CD4-positive, alpha-beta T cell treated with Interleukin-1 beta for 1 hour (primary cell): ENCODE measurements at places on chromosomes 3 and 15.

- no peak for DNase-seq
Observed at GRCh38 chr15:31869686-31870307, 160.5 kb upstream of the CHRNA7 start.

- DNase-seq, result no peak
Observed at GRCh38 chr15:88896333-88897033, 1.1 kb upstream of the HAPLN3 start.

DNA sequence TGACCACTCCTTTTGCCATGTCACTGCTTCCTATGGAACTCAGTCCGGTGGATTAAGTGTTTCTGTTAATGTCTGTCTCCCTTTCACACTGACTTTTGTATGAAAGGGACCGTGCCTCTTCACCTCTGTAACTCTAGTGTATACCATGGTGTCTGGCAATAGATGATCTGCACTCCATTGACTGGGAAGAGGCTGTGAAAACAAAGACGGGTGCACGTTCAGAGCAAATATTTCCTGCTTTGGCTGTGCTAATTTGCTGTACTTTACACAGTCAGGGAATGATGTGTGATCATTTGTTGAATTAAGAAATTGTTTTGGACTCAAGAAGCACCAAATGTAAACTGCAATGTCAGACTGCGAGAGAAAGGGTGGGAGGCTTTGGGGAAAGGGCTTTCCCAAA lies 315.2 kb downstream of the RORA start:
- DNase-seq, result no peak

DNA sequence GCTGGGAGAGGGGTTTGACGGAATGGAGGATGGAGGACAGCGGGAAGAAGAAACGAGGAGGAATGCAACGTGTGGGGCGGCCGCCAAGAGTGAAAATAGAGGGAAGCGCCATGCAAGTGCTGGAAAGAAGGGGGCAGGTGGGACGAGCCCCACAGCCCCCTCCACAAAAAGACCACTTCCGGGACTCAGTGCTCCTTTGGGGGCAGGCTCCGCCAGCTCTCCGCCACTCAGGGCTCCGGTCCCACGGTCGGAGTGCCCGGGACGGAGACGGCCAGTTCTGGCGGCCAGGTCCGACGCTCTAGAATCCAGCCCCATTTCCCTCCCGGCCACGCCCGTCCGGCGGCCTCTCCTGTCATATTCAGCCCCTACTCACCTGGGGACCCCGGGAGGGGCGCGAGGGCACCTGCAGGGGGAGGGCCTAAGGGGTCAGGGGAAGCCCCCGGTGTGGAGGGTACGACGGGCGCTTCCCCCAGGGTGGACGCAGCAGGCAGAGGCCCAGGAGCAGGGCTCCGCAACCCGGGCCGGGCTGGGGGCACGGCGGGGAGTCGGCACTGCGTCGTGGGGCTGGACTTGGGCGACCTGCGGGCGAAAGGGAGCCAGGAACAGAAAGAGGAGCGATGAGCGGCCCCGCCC lies 25.5 kb upstream of the CSPG4 start:
- no peak for DNase-seq

DNA sequence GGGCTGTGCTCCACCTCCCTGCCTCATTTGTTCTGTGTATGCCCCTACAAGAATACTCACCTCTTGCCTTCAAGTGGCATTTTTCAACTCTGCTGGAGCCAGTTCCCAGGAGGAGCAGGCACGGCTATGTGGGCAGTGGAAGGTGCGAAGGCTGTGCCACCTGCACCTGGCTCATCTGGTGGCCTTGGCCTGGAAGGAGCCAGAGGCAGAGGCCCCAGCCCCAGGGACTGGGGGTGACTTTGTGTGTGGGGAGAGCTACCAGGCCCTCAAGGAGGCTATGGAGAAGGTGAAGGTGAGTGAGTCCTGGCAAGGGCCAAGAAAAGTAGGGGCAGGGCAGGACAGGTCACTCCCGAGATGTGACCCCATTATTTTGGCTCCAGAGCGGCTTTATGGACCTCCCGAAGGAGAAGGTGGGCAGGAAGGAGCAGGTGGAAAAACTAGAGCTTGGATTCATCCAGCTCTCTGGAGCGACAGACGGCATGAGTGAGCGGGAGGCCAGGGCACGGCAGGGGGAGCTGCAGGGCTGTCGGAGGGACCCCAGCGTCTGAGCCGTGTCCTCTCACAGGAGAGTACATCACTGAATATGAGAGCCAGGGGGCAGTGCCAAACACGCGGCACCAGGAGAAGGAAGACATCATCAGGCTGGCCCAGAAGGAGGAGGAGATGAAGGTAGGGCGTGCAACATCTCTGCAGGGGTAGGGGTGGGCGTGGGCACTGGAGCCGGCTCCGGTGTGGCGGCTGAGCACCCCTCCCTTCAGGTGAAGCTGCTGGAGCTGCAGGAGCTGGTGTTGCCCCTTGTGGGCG lies 57.3 kb upstream of the UBE2Q2 start:
- DNase-seq, result no peak

DNA sequence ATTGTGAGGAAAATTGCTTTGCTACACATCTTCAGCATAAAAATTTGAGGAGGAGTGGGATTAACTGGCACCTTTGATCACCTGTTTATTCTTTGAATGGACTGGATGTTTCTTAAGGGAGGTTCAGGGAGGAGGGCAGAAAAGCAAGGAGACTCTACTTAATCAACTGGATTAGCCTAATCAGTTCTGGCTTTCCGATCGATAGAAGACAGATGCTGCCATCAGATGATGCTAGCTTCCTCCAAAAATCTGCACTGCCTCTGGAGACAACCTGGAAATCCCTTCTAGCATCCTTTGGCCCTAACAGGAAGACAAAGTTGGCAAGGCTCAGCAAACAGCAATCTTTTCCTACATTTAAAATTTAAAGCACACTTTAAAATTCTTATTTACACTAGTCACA lies 197.8 kb downstream of the EBLN2 start:
- DNase-seq, result no peak

DNA sequence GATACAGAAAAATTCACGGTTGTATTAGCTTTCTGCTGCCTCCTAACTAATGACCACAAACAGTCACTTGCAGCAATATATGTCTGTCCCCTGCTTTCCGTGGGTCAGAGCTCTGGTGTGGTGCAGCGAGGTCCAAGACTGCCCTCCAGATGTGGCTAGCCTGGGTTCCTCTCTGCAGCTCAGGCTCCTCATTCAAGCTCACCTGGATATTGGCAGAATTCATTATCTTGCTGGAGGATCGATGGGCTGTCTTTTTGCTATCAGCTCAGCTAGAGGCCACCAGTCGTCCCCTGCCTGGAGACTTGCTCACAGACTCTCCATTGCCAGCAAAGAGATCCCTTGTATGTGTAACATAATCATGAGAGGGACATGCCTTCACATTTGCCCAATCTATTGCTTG lies 12.8 kb upstream of the PLXNA1 start:
- DNase-seq, result no peak

DNA sequence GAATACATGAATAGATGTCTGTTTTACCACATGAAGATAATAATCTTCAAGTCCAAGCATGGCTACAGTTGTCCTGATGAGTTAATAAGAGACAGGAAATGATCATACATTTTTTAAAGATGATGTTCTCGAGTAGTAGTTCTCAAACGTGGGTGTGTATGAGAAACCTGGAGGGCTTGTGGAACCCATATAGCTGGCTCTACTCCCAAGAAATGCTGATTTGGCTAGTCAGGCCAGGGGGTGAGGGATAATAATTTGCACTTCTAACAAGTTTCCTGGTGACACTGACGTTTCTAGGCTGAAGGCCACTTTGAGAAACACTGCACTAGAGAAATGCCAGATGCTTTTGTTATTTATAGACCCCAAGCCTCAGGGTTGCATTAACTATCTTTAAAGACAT lies 37.0 kb downstream of the ROPN1B start:
- no peak for DNase-seq

- DNase-seq, result peak; percentile 6
Observed at GRCh38 chr15:64681424-64682024, 93.9 kb downstream of the RBPMS2 start.

DNA sequence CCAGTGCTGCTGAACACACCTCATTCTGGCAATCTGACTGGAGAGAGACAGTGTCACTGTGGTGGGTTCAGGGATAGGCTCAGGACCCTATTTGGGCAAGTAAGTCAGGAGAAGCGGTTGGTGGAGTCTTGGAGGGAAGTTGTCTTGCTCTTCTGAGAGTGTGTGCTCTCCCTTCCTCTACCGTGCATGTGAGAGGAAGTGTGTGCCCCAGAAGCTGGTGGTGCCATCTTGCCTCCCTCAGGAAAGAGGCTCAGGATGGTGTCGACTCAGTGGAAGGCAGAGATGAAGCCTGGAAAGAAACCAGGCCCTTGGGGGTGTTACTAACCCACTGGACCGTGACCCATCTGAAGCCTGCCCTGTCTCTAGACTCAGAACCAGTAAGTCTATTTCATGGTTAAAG lies 6.8 kb upstream of the RARRES1 start:
- no peak for DNase-seq

DNA sequence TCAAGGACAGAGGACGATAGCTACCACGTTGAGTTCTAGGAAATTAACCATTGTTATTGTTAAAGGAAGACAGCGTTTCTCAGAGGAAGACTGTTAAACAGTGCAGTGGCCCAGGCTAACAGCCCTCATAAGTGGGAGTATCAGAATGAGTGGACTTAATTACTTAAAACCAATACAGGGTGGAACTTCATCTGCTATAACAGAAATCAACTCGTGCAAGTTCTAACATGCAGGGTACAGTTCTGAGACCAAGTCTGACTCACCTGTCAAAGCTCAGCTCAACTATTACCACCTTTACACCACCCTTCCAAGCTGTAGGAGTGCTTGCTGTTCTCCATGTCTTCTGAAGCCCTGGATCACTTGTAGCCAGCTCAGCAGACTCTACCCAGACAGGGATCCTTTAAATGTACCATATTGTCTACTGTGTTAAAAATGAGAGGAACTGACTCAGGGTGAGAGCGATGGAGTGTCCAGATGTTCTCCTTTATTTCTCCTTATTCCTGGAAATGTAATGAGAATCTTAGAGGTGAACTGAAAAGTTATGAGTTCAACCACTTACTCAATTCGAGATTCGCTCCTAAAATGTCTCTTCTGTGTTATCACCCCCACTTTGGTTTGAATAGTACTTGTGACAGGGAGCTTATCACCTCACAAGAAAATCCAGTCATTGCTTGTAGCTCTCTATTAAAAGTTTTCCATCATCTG lies 26.5 kb downstream of the CD86 start:
- DNase-seq, result no peak

- no peak for DNase-seq
Observed at GRCh38 chr3:124984754-124985153, 50.2 kb upstream of the MUC13 start.

DNA sequence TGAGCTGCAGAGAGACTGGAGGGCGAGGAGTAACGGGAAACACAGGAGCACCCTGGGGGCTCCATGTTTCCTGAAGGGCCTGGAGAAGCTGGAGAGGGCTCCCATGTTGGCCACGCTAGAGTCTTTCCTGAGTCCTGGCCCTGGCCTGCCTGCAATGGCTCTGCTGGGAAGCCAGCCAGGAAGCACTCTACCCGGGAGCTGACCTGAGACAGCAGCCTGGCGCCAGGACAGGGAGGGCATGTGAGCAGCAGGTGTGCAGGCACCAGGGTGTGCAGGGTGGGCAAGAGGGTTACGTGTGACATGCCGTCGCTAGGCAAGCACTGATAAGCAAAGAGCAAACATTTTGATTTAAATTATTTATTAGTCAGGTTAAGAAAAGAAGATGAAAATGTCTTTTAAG lies 301.4 kb downstream of the OCA2 start:
- no peak for DNase-seq

- no peak for DNase-seq
Observed at GRCh38 chr3:40737343-40737742, 212.6 kb downstream of the ZNF621 start.

DNA sequence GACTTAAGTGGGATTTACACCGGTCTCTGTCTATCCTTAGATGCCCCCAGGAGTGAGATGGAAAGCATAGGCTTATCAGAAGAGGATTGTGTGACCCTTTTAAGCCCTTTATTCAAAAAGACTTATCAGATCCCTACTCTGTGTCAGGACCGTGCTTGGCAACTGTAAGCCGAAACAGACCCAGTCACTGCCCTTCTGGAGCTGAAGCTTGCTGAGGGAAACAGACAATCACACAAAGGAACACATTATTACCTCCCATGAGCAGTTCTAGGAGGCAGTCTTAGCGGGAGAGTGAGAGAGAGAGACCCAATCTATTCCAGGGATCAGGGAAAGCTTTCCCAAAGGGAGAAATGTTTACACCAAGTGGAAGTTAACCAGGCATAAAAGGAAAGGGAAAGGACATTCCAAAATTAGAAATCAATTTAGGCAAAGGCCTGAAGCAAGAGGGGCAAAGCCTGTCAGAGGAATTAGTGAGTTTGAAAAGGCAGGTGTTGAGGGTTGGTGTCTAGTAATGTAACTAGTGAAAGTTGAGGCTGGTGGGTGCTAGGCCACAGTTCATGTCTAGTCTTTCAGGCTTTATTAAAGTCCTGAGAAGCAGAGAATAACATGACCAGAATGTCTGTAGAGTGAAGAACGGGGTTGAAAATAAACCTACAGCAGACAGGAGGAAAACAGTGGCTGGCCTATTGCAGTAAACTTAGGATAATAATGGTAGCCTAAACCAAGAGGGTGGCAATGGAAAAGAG lies 86.7 kb downstream of the THBS1 start:
- DNase-seq, result no peak

DNA sequence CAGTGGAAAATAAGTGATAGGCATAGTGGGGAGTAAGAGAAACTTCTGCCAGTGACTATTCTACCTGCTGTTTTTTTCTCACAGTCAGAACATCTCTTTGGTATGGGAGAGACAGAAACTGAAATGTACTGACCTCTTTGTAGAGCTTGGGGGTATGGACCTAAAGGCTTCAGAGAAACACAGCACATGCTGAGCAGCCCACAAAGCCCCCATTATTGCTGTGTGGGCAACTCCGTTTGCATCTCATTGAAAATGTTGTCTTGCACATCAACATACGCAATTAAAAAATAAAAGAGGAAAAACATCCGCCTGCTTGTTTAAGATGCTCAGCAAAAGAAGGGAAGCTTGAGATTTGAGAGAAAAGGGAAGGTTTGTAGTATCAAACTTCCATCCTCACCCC lies 443.4 kb upstream of the SEMA6D start:
- no peak for DNase-seq

GRCh38 chr3:171343693-171344092 lies 116.5 kb downstream of the TNIK start:
- no peak for DNase-seq

GRCh38 chr15:39367596-39367995 lies 213.3 kb upstream of the THBS1 start:
- no peak for DNase-seq

GRCh38 chr15:70050441-70050840 lies 47.3 kb downstream of the TLE3 start:
- no peak for DNase-seq
